CD4-positive, alpha-beta T cell treated with Interleukin-2 at 100 ng/mL for 4 hours (primary cell): ENCODE measurements at places on chromosomes 3 and 15.

DNA sequence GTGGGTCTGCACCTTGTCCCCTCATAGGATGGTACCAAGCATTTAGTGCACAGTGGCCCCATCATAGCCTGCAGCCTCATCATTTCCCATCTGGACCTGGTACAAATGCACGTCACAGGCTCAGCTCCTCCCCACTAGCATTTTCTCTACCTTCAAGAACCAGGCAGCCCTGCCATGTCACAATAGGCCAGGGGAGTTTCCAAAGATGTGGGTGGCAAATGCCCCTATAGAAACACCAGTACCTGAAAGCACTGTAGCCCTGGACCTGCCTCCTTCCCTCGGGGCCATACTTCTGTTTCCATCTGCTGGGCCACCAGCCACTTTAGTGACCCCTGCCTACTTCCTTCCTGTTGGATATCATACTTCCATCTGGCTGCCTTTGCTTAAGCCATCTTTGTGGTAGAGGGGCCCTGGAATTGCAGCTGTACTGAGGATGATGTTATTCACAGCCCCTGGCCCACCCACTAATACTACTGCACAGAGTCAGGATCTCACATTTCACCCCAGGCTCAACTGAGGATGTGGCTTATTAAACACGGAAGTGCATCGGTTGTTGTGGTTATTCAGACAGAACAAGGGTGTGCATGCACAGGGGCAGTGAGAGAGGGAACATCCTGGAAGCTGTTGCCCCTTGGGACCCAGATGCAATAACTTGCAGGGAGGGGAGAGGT is 3.8 kb downstream of the TCTA start:
- peak; percentile 64 for DNase-seq

DNA sequence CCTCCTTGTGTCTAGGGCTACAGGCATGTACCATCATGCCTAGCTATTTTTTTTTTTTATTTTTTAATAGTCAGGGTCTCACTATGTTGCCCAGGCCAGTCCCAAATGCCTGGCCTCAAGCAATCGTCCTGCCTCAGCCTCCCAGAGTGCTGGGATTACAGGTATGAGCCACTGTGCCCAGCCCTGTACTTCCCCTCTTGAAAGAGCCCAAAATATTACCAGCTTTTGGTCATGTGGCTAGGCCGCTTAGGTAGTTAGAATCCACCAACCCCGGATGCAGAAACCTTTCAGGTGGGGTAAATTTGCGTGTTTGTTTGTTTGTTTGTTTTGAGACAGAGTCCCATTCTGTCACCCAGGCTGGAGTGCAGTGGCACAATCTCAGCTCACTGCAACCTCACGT is 132.8 kb upstream of the C2CD4B start:
- DNase-seq = no peak

- DNase-seq = no peak
Measured at GRCh38 chr3:117226932-117227331, 517.4 kb downstream of the TUSC7 start.

- no peak for DNase-seq
Measured at GRCh38 chr3:88385090-88385489, 235.3 kb downstream of the C3orf38 start.

DNA sequence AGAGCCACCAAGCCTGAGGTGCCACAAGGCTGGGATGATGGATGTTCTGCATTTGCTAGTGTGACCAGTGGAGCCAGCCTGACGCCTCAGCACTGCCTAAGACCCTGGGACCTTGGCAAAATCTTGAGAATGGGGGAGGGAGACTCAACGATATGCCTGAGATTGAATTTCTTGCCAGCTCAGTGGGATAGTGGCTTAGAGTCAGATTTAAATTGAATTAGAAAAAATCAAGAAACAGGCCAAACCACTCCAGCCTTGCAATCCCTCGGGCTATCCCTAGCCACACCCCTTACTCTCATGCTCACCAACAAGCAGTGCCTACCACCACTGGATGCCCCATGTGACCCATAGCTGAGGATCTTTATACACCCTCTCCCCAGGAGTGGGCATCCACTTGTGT is 18.7 kb upstream of the PDE8A start:
- no peak for DNase-seq

GRCh38 chr15:25133804-25134203 is 179.0 kb downstream of the SNRPN start:
- DNase-seq = no peak
